ENCODE measurements at places on chromosomes 12 and 14.

DNA sequence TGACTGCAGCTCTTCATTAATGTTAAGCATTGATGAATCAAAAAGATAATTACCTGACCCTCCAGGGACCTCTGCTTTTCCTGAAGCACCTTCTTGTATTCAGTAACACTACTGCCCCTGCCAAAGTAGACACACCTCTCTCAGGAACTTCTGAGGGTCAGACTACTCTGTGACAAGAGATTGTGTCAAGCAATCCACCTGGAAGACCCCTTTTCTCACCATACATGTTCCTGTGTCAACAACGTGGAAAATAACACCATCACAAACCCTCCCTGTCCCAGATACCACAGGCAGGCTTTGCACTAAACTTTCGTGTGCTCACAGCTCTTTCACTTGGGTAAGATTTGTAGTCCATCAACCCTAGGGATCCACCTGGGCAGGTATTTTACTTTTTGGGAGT, 13.2 kb downstream of the KRT76 start:
- no peak for DNase-seq

GRCh38 chr12:57496822-57497221, 9.0 kb downstream of the MARS1 start:
- no peak for DNase-seq

DNA sequence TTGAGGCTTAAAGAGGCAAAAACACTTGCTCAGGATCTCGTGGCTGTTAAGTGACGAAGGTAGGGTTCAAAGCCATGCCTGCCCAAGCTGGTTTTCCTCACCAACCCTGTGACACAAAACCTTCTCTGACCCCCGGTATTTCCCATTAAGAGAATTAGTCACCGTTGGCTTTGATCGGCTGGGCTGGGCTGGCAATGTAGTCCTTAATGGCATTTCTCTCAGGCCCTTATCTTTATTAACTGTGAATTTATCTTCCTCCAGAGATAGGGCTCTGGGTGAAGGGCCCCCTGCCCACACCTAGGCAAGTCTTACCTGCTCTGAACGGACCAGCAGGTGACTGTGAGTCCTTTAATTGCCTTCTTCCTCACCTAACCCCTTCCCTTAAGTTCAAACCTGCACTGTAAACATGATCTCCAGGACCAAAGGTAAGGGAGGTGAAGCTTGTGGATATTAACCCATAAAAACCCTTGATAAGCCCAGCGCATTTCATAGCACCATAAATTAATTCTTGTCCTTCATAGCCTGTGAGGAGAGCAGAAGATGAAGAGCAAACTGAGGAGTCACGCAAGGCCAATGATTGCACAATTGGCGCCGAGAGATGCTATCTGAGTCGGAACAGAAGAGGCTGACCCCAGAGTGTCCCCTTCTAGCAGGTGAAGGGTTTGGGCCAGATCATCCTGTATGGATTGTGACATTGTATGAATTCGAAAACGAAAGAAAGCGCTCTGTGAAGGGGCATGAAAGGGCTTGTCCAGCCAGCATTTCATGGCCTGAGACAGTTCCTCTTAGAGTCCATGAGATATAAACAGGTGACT, 790.8 kb upstream of the TBX3 start:
- DNase-seq, result no peak

DNA sequence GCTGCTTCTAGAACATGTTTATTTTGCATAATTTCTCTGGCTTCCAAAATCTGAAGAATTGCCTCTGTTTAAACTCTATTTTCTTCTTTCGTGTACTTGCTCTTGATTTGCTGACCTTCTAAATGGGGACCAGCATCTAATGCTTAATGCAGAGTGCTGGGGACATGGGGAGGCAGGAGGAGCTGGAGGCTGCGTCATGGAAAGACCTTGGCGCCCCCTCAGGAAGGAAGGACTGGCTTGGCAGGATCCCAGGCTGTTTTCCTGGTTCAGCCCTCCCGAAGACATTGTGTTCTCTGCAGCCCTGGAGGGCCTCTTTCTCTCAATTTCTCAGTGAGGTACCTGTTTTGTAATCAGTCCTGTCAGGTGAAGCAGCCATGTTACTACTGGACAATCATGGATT, 5.5 kb downstream of the PRKCH start:
- no peak for DNase-seq

- no peak for DNase-seq
Observed at GRCh38 chr12:22163594-22163993, 117.6 kb downstream of the CMAS start.

DNA sequence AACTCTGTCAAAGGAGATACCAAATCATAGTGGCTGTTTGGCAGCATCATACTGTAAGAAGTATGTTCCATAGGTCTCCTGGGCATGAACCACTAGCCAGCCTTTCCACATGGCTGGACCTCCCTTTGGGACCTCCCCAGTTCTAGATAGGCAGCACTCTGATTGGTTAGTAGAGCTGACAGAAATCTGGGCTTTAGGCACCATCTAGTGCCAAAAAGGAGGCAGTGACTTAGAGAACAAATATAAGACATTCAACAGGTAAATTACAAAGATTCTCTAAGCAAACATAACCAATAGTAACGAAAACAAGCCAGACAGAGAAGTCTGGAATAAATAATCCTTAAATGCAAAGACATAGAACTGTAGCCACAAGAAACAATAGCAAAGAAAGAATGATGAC, 148.0 kb upstream of the PDE3A start:
- no peak for DNase-seq

DNA sequence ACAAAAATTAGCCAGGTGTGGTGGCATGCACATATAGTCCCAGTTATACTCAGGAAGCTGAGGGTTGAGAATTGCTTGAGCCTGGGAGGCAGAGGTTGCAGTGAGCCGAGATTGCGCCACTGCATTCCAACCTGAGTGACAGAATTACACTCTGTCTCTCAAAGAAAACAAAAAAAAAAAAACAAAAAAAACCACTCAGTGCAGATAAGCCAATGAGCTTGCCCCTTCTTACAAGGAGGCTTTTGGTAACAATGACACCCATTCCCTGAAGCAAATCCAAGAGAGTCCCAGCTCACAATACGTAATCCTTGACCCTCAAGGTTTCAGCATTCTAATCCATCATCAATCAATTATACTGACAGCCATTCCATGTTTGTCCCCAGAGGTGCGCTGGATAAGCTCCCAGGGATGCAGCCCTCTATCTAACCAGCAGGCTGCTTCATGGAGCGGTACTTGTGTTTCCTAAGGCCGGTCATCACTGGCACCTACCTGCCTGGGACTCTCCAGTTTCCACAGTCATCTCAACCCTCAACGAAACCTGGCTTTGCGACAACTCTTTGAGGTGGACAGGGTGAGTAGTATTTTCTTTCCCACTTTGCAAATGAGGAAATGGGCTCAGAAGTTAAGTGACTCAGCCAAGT, 12.4 kb downstream of the GCN1 start:
- no peak for DNase-seq

- DNase-seq, result no peak
Observed at GRCh38 chr12:67698672-67699581, 50.4 kb downstream of the DYRK2 start.

- no peak for DNase-seq
Observed at GRCh38 chr14:90061685-90062126, at the start of gene KCNK13. Gene KCNK13 (plus strand): TSS chr14:90061994. CDS start chr14:90062206, 212 bp downstream.

DNA sequence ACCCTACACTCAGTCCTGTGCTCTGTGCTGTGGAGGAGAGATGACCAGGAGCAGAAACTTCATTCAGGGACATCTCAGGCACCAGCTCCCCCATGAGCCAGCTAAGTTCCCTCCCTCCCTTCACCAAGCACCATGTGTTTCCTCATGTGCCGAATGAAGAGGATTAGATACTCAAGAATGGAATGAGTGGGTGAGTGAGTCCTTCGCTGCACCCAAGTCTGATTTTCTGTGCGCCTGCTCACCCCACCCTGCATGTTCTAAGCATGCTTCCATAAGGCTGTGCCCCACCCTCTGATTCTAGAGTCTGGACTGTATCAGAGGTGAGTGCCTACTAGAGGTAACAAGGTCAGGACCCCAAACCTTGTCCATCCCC, 12.1 kb downstream of the SERPINA5 start:
- DNase-seq, result no peak

DNA sequence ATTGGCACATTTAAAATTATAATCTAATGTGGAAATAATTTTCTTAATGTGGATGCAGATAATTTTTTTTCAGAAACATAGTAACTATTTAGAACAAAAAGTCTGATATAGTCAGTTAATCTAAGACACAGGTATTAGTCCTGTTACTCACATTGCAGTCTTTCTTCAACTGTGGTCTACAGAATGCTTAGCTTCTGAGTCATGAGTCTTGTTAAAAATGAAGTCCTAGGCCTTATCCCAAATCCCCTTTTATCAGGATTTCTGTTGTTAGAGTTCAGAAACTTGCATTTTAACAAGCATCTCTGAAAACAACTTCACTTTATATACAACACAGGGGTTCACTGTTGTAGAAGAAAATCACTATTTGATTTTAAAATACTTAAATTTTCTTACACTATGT, 112.2 kb downstream of the SLC16A7 start:
- no peak for DNase-seq

- no peak for DNase-seq
Observed at GRCh38 chr14:98444077-98444476, 827.9 kb downstream of the BCL11B start.

GRCh38 chr12:100608776-100609175, 35.3 kb downstream of the GAS2L3 start:
- DNase-seq, result no peak

DNA sequence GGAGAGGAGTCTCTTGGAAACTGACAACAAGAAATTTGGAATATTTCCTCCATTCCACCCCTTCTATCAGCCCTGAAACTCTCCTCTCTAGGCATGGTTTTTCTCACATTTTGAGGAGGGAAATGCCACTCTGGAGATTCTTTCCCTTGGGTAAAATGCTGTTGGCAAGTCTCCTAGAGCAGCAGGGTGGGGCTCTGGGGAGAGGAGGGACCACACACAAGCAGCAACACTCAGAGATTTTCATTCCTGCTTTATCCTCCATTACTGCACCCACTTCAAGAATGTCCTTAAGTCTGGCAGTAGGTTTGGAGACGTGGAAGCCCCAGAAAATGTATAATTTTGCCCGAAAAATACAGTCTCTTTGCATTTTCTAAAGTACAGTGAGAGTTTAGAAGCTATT, 130.8 kb upstream of the FLRT2 start:
- no peak for DNase-seq

DNA sequence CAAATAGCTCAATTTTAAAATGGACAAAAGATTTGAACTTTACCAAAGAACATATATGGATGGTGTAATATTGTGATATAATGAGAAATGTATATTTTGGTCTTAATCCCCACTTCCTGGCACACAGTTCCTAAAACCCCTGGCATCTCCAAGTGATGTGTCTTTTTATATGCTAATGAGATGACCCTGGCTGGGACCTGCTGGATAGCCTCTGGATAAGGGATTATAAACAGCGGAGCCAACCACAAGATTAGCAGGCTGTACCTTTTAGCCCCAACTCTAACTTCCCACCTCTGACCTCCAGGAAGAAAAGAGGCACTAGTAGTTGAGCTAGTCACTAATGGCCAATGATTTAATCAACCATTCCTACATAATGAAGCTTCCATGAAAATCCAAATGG, 130.0 kb downstream of the DPF3 start:
- DNase-seq, result no peak

Measured in NCI-H1417 treated with DMSO at 0.1 percent for 48 hours (cell line).